ENCODE measurements at places on chromosomes 5 and 9.
A peak's percentile ranks its signal among the peaks of the same experiment; 100 is the strongest.

- DNase-seq = no peak
Measured at GRCh38 chr5:102890133-102890532, 135.0 kb downstream of the PAM start.

- DNase-seq = peak; percentile 35
Measured at GRCh38 chr5:73115399-73116051, 4.8 kb upstream of the TMEM171 start.

GRCh38 chr5:6108540-6108848 is 269.9 kb downstream of the MED10 start:
- no peak for DNase-seq

DNA sequence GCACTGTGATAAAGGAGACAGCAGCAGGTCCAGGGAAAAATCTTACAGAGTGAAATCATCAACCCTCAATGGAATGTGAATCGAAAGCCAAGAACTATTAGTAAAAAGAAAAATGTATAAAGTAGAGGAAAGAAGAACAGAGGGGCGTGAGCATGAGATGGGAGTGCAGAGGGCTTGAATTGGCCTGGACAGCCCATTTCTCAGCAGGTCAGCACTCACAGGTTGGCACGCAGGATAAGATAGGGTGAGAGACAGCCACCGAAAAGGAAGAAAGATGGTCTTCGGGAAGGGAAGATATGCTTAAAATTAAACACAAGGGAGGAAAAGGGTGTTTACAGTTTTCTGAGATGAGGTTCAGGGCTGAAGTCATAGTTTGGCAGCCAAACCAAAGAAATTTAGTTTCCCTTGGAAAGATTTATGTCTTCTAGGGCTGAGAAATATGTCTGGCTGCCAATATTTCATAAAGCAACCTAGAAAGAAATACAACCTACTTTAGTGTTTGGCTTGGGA is 524.7 kb downstream of the SPATA31D1 start:
- no peak for DNase-seq

Data from globus pallidus (tissue), 1 donor.